ENCODE measurements at places on chromosomes 1 and 21.

DNA sequence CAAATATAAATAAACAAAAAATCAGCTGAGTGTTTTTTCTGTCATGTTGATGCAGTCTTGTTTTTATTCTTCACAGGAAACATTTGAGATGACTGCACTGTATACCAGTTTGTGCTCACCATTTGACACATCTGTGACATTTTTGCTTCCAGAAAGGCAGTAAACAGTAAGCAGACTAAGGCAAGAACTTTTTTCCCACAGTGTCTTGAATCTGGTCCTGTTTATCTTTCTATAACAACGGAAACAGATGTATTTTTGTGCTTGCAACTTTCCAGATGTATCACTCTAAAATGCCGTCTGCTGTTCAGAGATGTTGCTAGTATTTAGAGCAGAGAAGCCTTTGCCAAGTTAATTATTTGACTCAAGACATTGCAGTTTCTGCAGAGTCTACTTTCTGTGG, 105.5 kb downstream of the ZC3H11B start:
- no peak for DNase-seq

DNA sequence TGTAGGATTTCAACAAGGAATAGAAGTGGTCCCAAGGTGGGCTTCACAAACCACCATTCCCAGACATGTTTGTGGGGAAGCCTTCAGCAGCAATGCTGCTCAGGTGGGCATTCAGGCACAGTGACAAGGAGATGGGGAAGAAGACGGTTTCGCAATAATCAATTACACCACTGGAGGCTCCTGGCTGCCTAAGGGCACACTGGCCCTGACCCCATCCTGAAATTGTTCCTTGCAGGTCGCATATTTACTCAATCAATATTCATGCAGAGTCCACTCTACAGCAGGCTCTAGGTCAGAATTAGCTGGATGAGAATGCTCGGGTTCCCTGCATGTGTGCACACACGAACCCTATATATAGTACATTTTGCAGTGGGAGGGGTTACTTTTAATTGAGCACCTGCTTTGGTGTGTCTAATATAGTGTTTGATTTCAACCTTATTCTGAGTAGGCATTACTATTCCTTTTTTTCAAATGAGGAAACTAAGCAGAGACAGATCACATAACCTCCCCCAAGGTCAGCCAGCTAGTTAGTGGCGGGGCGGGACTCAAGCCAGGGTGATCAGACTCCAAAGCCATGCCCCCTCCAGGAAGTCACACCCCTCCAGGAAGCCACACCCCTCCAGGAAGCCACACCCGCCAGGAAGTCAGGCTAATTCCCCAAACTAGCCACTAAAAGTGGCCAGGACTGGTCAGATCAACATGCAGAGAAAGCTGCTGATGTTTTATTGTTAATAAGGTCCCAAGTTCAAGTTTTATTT, 106.5 kb downstream of the HLCS start:
- no peak for DNase-seq

DNA sequence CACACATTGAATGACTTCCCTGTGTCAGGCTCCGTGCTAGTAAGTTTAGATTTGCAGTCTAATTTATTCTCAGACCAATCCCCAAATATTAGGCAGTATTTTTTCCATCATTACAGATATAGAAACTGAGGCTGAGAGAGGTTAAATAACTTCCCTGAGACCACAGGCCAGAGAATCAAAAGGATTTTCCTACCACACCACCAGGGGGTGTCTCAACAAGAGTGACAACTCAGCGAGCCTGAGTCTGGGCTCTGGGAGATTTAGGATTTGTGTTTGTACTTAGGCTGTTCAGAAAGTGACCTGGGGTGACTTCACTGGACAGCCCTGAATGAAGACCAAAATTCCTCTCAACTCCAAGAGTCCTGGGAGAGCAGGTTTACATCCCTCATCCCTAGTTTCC, 13.3 kb upstream of the LCE5A start:
- DNase-seq, result no peak

GRCh38 chr1:18073066-18073642, 34.4 kb upstream of the IGSF21 start:
- DNase-seq, result no peak

- DNase-seq, result no peak
Observed at GRCh38 chr1:228084325-228084724, 1.8 kb downstream of the ARF1 start.
